ENCODE measurements at places on chromosomes 7 and 10. TPM values are rescaled to one million over a fixed set of nuclear protein-coding genes. Genes with fewer than 3 reads are reported as not detected.

DNA sequence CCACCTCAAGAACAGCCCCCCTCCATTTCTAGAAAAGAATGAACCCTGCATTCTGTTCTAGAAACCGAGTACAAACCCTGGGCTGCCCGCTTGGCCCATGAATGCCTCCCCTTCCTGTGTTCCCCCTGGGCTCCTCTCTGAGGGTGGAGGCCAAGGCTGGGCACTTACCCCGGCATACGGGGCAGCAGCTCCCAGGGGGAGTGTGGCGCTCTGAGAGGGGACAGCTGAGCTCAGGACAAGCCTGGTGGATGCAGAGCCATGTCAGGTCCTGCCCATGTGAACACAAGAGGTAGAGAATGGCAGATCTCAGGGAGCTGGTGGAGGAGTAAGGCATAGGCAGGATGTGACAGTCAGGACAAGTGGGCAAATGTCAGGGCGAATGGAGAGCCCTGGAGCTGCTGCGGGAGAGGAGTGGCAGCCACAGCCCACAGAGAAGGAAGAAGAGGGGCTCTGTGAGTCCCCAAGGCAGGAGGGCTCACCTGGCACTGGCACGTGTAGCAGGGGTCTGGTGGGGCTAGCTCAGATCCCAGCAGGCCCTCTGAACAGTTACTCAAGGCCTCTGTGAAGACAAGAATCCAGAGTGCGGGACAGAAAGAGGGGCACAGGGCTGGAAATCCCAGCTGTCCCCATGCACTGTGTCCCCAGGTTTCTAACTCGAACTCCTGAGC lies 18.9 kb downstream of the ATP6V1F start:
- no peak for DNase-seq

DNA sequence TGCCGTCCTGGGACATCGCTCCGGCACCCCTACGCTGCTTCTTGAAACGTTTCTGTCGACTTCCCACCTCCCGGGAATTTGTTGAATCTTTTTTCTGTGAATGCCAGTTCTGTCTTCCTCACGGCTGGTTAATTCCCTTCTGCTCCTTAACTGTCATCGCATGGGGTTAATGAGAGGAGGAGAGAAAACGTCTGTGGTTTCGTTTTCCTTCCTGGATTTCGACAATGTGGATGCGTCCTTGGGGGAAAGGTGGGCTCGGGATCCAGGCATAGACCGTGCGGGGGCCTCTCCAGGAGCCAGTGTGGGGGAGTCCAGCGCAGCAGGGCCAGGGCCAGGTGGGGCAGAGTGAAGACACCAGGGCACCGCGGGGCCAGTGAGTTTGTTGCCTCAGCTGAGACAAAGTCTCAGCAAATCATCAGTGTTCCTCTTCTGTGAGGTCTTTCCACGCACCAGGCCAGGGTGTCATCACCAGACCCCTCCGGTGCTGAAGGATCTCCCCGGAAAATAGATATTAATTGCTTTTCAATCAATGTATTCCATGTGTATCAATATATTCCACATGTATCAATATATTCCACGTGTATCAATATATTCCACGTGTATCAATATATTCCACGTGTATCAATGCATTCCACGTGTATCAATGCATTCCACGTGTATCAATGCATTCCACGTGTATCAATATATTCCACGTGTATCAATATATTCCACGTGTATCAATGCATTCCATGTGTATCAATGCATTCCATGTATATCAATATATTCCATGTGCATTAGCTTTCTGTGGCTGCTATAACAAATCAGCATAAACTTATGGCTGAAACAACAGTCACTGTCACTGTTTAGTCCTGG lies 33.7 kb upstream of the CFAP46 start:
- DNase-seq, result peak; percentile 49

GRCh38 chr7:139152149-139152548 lies 42.6 kb upstream of the ZC3HAV1 start:
- DNase-seq, result no peak

GRCh38 chr7:20395104-20395503 lies 64.4 kb downstream of the ITGB8 start:
- no peak for DNase-seq

- DNase-seq, result no peak
Measured at GRCh38 chr10:119670717-119671116, 19.5 kb downstream of the BAG3 start.

DNA sequence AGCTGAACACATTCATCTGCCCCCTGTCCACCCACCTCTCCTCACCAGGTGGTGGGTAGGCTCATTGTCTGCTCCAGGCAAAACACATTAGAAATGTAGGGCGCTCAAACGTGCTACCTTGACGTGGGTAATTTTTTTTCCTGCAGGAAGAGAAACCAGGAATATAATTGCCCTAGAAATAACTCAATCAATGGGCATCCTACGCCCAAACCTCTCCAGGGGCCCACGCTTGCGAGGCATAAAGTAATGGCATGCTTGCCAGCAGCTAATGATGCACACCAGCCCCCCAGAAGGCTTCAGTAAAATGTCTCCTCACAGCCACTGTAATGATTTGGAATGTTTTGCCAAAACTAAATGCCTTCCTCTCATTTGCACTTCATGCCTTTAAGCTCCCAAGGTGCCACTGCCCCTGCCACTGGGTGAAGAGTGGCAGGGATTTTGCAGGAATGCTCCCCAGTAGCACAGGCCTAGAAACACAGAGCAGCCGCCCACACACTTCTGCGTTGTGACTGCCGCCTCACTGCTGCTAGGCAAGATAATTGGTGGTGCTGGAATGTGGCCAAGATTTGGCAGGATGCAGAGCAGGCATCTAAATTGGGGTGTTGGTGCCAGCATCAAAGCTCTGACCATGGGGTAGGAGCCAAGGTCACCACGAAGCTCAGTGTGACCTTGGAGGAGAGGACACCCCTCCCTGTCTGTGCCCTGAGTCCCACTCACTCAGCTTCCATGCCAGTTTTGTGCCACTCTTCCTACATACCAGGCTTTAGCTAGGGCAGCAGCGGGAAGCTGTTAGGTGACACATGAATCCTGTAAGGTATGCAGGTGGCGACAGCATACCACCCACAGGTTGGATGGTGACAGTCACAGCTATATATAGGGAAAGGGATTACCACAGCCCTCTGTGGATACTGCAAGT lies 48.7 kb upstream of the PPP1R3C start:
- no peak for DNase-seq

DNA sequence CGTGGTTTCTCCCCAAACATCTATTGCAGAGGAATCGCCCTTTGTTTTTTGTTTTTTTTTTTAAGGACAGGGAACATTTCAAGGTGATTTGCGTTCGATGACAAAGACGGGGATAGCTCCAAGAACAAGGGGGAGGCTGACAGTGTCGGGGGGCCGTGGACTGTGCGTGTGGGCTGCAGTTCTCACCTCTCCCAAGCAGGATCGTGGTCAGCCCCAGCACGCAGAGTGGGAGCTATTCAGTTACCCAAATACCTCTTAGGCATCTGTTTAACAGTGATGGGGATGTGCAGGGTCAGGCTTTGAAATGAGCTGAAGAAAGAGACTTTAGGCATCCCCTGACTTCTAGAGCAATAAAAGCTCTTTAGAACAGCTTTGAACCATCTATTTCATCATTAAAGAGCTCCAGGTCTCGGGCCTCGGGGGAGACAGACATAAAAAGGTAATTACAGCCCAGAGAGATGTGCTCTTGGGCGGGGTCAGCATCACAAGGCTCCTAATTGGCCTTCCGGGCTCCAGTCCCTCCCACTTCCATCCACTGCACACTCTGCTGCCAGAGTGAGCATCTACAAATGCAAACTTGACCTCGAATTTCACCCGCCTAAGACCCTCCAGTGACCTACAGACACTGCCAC lies 97.3 kb downstream of the MYL10 start:
- DNase-seq, result no peak

DNA sequence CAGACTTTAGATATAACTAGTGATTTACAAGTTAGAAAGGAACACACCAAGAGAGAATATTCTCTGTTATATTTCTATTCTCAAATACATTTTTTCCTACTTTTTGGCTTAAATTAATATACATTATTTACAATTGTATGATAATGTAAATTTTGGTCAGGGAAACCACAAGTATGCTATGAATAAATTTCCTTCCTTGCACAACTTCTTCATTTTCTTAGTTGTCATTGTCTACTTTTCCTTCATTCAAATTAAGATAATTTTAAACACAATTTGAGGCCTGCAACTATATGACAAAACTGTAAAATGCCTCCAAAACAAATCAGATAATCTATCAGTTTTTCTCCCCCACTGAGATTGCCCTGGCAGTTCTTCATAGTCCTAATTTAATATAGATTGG lies 131.3 kb downstream of the CDK14 start:
- no peak for DNase-seq

- DNase-seq, result no peak
Measured at GRCh38 chr7:79523436-79523835, 70.0 kb upstream of the MAGI2 start.

DNA sequence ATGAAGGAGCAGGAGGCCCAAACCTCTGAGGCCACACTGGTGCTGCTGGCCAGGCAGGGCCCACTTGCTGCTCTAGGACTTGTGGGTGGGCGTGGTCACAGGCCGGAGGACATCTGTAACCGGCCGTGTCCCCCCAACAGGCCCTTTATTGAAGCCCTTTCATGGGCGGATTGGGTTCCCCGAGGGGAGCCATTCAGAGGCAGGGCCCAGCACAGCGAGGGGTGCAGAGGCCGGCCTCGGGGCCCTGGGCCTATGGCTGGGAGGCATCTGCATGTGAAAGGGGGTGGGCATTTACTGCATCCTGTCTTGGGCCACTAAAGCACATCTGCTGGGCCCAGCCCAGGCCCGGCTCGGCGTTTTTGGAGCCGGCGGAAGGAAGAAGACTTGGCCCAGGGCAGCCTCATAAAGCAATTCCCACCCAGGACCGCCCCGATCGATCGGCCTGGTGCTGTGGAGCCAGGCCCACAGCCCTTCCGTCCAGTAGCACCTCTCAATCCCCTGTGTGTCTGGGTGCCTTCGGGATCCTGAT lies 8.4 kb downstream of the LHPP start:
- no peak for DNase-seq

GRCh38 chr10:95728526-95728925 lies 27.4 kb upstream of the ENTPD1 start:
- DNase-seq, result no peak

GRCh38 chr7:17336168-17336567 lies 37.7 kb downstream of the AHR start:
- DNase-seq, result no peak

DNA sequence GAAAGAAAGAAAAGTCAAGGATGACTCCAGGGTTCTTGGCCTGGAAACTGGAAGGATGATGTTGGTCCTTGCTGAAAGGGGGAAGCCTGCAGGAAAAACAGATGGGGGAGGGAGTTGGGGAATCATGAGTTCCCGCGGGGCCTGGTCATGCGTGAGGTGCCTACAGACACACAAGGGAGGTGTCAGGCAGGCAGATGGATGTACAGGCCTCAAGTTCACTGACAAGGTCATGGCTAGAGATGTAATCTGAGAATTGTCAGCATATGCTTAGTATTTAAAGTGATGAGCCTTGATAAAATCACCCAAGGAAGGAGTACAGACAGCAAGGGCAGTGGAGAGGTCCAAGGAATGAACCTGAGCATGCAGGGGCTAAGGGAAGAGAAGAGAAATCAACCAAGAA lies 46.8 kb downstream of the DLG5 start:
- DNase-seq, result no peak

DNA sequence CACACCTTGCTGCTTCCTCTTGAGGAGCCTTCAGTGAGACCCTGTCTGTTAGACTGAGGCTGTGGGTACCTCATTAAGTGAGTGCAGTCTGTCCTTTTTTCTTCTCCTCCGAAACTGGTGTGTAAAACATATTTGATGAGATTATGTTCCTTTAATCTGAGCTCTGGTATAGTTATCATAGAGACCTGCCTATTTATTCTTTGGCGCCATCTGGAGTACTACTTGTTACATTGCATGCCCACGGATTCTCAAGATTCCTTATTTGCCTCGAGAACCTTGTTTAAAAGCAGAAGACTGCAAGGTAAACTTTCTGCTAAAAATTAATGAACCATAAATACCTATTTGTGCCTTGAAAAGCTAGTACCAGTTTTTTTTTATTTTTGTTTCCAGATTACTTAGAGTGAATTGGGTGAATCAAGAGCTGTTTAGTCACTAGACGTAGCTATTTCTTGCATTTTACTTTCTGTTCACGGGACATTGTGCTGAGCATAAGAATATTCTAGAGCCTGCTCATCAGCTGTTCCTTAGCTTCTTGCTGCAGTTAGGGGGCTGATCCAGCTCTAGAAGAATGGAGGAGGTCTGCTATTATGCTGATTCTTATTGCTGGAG lies 16.9 kb upstream of the STMP1 start:
- DNase-seq, result no peak

GRCh38 chr7:93178213-93178612 lies 30.0 kb upstream of the SAMD9L start:
- DNase-seq, result no peak

GRCh38 chr10:104220522-104220921 lies 11.6 kb downstream of the CFAP43 start:
- DNase-seq, result no peak

DNA sequence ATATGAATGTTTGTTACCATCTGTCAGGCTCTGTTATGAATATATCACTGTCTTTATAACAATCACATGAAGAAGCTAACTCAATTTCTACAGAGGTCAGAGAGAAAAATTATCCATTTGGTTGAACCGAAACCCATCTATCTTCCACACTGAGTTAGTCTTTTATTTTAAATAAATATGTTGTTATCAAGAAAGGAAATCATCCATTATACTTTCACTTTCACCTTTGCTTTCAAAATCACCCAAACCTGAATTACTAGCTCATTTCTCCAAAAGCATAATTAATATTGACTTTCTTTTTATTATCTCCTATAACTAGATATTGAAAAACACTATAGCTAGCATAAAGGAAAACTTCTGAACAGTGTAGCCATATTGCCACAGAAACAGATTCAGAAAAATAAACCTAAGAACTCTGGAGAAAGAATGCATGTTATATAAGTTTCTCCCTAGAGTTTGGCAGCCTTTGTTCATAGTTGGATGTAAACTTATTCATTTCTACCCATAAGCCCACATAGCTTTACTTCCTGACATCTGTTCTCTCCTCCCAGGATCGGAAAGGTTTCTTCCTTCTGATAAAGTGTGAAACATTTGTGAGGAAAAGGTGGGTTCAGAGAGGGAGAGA lies 66.0 kb downstream of the NPSR1 start:
- no peak for DNase-seq

EFCAB10 gene
- total RNA-seq, result not detected

CALHM2 gene
- total RNA-seq, result 42.8 TPM

EEPD1 gene
- total RNA-seq, result 18.1 TPM

GRID2IP gene
- not detected for total RNA-seq

DDX56 gene
- total RNA-seq, result 50.1 TPM

NKX6-2 gene
- total RNA-seq, result not detected

TMEM106B gene
- 64.5 TPM for total RNA-seq

TDRD1 gene
- not detected for total RNA-seq

HDAC9 gene
- total RNA-seq, result 22.2 TPM

C10orf67 gene
- not detected for total RNA-seq

STK32C gene
- total RNA-seq, result 8.4 TPM

MSMB gene
- not detected for total RNA-seq
